NCI-H510A treated with DMSO at 0.1 percent for 48 hours (cell line): ENCODE measurements at places on chromosomes 2 and 18.

DNA sequence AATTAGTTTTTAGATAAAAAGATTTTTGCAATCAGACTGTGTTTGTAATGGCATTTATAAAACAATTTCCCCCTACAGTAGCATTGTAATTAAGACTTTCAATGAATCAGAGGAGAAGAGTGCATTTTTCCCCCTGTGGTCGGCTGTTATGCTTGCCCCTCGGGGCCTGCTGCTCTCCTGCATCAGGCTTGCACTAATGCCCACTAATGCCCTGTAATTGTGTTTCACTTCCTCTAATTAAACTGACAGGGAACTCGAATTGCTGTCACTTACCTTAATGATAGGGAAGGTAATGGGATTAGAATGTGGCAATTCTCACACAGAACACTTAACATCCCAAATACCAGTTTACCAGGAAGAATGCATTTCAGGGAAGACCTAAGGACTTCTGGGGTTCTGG, 61.2 kb upstream of the LRRTM1 start:
- no peak for DNase-seq

GRCh38 chr2:177275040-177275742, 10.7 kb upstream of the NFE2L2 start:
- no peak for DNase-seq

- no peak for DNase-seq
Observed at GRCh38 chr2:203126996-203127395, 111.8 kb upstream of the CYP20A1 start.

- DNase-seq = no peak
Observed at GRCh38 chr2:53317861-53318260, 449.7 kb upstream of the CHAC2 start.

GRCh38 chr2:190535586-190535985, 1.1 kb upstream of the NEMP2 start:
- DNase-seq = peak; percentile 39

- DNase-seq = no peak
Observed at GRCh38 chr2:215260097-215260677, 51.7 kb upstream of the ATIC start.

GRCh38 chr2:156437931-156438410, 1.8 kb downstream of the GPD2 start:
- no peak for DNase-seq

DNA sequence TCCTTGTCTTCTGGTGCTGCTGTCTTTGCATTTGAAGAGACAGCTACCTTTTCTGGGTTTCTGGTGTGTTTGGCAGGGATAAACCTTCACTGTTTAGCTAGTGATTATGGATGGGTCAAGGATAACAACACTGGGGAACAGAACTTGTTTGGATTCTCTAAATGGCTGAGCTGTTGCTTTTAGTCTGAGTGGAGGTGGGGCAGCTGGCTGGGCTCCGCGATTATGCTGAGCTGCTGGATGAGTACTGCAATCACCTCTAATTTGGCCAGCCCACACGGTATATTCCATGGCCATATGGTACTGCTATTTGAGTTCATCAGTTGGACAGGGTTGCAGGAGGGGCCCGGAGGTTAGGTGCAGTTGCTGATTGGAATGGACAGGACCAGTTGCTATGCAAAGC, 361.6 kb upstream of the TFPI start:
- DNase-seq = no peak

- no peak for DNase-seq
Observed at GRCh38 chr2:36453652-36454051, 98.1 kb downstream of the CRIM1 start.

- no peak for DNase-seq
Observed at GRCh38 chr2:207223051-207223450, 57.3 kb upstream of the KLF7 start.

DNA sequence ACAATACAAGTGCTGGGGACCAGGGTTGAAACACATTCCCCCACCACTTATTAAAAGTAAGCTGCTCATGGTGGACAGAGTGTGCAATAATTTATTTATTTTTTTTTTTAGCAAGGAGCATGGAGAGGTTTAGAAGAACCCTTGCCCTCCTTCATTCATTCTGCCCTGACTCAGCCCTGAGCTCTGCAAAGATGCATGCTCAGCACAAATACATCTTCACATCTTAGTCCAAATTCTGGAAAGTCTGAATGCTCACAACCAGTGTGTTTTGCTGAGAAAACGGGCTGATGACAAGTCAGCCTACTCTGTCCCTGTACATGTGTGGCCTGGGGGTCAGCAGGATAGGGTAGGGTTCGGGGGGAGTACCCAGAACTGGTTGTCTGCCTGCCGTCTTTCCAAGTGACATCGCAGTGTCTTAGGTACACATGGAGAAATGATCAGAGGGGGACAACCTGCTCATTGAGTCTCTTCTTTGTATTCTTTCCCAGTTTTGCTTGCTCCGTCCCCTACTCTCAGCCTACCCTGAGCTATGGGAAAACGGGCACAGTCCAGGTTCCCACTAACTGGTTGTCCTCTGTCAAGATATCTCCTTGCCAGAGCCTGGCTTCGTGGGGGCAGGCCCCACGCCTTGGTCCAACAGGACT, 76.4 kb downstream of the ADD2 start:
- no peak for DNase-seq

DNA sequence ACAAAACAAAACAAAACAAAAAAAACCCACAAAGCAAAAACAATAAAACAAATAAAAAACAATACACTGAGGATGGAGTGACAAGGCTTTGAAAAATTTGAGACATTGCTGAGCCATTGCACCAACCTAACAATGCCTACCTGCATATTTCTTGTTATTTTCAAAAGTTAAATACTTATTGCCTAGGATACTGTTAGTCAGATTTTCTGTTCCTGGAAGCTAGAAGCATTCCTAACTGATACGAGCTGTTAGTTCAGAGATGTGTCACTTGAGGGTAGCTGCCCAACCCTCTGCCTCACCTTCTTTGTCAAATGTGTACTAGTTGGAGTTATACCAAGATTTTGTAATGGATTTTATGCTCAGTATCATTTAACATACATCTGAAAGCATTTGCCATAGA, 187.2 kb downstream of the TXNL1 start:
- DNase-seq = no peak

DNA sequence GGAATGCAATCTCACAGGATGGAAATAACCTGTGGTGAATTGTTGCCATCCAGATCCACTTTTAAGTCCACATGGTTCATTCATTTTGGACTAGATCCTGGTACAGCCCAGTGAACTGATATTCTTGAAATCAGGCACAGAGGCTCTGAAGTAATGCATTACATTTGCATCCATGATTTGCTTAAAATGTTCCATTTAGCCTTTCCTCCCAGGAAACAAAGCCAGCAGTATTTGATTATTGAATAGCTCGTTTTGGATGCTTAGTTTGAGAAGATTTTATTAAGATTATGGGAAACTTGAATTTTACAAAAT, 995.8 kb upstream of the CDH2 start:
- no peak for DNase-seq

DNA sequence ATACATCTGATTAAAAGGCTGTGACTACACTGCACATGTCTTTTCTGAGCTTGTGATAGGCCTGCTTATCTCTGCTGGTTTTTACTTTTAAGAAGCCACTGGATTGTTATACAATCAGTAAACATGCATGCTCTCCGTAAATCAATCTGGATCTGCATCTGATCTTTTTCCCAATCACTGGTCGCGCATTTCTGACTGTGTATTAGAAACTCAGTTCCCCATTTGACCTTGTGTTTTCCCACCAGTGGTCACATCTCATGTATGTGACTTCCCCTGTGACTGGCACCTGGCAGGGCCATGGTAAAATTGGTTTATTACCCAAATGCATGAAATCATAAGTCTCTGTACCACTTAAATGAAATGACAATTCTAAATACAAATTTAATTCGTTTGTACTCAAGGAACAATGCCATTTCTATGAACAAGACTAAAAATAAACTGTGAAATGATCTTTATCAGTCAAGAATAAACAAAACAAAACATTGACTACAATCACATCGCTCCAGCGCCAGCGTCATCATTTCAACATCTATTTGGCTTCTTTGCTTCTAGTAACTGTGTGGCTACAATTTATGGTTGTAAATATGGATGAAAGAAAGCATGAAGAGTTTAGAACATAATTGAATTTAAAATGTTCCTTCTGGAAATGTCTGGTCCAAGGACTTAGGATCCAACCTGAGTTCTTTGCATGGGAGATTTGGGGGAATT, 396.6 kb upstream of the TRIB2 start:
- DNase-seq = no peak

DNA sequence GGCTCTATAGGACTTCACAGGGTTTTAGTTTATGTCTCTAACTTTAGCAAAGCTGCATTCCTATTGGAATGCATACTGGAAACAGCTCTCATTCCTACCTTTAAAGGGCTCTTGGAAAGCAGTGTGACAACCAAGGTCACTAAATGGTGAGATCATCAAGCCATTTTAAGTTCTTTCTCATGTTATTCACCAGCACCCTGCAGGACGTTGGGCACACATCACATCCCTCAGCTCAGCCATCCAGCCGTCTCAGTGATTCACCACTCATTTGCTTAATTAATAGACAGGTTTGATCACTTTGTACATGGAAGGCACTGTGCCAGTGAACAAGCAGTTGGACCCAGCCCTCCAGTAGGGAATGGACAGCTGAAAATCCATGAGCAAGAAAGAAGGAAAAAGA, 32.2 kb upstream of the RBM44 start:
- DNase-seq = no peak

DNA sequence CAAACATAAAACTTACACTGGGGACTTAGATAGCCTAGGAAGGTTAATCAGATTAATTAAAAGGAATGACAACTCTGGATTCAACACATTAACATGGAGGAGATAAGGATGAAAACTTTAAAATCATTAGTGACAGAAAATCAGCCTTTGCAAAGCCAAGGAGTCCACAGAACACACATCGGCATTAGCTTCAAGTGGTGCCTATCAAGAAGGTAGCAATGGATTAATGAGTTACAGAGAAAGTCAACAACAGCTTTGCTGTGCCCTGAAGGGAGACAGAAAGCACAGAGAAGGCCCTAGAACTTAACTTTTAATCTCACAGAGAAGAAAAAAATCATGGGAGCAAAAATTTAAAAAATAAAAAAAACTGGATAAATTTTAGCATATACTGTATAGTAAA, 88.6 kb downstream of the KCNH7 start:
- no peak for DNase-seq

GRCh38 chr2:102764083-102764482, 2.3 kb downstream of the TMEM182 start:
- DNase-seq = no peak
